Fibroblast of skin of abdomen (primary cell): ENCODE measurements at places on chromosomes 6 and 20.

GRCh38 chr6:151071295-151071694 lies 168.5 kb upstream of the AKAP12 start:
- DNase-seq, result peak; percentile 70

DNA sequence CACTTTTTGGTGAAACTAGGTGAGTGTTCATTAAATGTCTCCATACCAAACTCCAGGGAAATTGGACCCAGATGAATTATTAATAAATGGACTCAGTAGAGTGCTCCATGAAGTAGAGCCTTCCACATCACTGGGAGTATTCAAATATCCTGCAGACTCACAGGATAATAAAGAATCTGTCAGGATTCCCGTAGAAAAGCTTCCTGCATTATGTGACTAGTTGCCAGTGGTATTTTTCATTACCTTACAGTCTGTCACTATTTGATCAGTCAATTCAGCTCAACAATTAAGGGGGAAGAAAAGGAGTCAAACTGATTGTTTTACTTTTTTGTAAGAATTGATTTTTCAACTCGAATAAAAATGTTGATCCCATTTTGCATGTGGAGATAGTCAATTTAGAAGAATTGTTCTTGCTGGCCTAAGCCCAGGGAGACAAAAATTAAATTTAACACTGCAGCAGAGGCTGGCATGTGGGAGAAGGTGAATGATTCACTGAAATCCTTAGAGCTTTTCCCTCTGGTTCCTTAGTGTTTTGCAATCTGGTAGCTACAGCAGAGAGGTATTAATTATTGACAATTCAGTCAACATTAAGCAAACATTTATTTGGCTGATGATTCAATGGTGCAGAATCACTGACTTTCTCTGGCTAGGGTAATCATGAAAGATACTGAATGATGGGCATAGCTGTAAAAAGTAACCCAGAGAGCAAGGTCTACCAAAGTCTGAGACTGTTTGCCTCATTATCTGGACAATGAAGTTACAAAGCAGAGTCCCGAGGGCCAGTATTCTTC lies 442.4 kb downstream of the CD83 start:
- peak; percentile 13 for DNase-seq

- no peak for DNase-seq
These were observed 50.6 kb upstream of the FANCE start for GRCh38 chr6:35401514-35401913.

GRCh38 chr20:9490631-9491030 lies 23.8 kb upstream of the LAMP5 start:
- DNase-seq, result no peak

- DNase-seq, result no peak
These were observed 25.3 kb downstream of the MYT1 start for GRCh38 chr20:64189530-64189966.

GRCh38 chr20:36969478-36970186 lies 18.1 kb upstream of the SAMHD1 start:
- no peak for DNase-seq

DNA sequence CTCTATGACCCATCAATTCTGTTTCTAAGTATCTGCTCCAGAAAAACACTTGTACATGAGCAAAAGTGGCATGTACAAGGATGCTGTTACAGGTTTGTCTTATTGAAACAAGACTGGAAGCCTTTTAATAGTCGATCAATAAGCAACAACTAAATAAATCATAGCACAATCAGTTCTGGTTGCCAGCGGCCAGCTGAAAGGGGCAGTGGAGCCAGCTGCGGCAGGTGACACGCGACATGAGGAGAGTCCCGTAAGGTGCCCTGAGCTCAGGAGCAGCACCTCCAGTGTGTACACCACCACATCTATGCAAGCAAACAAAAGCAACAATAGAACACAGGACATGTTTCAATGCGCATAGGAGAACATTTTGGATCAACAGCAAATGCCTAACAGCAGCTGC lies 20.7 kb upstream of the NNAT start:
- DNase-seq, result no peak

DNA sequence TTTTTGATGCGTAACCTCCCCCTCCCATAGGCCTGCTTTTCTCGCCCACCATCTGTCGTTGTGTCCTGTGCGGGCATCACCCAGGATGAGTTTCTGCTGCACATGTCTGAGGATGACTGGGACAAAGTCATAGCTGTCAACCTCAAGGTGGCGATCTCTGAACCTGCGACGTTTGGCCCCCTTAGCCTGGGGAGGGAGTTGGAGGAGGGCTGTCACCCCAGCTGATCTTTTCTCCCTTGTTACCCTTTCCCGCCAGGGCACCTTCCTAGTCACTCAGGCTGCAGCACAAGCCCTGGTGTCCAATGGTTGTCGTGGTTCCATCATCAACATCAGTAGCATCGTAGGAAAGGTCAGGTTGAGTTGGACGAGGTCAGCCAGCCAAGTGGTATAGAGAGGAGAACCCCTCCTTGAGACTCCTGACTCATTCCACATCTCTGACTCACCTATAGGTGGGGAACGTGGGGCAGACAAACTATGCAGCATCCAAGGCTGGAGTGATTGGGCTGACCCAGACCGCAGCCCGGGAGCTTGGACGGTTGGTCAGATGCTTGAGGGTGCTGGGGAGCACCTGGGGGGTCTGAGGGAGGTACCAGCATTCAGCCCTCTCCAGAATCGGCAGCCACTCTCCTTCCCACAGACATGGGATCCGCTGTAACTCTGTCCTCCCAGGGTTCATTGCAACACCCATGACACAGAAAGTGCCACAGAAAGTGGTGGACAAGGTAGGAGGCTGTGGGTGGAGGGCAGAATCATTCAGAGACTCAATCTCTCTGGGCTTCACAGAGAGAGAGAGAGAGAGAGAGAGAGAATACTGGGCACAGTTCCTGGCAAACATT lies 954 bp downstream of the HSD17B8 start:
- peak; percentile 57 for DNase-seq

GRCh38 chr20:45104786-45105185 lies 3.9 kb upstream of the KCNS1 start:
- DNase-seq, result peak; percentile 53

GRCh38 chr20:3521852-3522740 lies 51.3 kb downstream of the ATRN start:
- no peak for DNase-seq

DNA sequence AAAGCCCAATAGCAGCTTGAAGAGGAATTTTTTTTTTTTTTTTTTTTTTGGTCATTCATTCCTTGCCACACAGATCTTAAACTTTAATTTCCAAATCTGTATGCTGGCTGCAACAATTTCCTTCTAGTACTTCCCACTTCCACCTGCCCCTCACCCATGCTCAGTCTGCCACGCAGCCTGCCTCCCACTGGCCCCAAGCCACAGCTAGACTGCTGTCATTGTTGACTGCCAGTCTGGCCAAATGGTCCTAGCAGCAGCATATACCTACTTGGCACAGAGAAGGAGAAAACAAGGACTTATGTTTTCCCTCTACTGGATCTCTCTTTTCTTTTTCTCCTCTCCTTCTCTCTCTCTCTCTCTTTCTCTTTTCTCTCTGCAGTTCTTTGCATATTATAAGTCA lies 118.3 kb upstream of the HEY2 start:
- no peak for DNase-seq

DNA sequence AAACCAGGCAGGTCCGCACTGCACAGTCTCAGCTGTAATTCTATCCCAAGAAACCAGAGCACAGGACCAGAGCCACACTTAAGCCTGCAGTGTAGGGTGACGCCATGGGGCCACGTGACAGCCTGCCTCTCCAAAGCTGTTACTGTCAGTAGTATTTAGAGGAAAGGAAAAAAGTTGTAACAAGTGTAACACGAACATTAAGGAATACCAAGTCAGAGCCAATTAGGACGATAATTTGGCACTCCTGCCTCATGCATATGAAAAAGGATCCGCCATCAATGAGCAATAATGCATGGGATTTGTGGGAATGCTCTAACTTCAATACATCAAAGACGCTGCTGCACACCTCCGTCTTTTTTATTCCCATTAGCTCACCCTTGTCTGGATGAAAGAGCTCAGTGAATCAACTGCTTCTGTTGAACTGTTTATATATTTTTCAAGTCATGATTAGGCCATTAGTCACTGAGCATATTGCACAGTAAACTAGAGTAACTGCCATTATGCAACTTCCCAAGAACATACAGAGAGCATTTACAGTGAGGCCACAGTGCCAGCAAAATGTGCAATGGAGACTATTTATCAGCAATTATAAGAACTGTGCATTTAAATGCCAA lies 79.9 kb downstream of the ATXN1 start:
- DNase-seq, result peak; percentile 91

DNA sequence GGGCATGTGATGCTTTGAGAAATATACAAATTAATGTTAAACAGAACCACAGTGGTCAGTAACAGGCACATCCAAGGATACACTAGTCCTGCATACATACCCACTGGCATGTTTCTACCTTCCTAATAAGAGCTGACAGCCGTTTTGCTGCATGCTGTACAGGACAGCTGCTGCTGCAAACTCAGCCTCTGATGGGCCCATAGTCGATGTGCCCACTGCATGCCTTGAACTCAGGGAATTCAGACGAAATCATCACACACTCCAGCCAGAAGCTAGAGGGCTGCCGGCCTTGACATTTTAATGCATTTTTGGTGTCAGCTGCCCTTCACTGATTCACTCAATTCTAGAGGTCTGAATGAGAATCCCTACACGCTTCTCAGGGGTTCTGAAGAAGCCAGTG lies 29.3 kb downstream of the FKBP1A start:
- DNase-seq, result no peak

DNA sequence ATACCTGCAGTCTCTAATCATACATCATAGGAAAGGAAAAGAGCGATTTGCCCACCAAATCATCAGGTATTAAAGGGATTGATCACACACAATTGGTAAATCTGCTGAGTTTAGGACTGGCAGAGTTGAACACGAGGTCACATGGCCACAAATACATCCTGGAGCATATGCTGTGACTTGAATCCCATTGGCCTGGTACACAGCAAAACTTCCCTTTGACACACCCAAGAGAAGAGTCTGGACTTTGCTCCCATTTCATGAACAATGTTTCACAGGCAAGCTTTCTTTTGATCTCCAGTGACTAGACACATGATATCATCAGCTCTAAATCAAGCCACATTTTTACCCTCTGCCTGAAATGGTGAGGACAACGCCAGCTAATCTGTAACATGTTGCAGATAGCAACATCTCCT lies 117.9 kb downstream of the ISM1 start:
- no peak for DNase-seq

- DNase-seq, result peak; percentile 45
These were observed 118.8 kb downstream of the RALGAPA2 start for GRCh38 chr20:20593447-20594170.

- no peak for DNase-seq
These were observed 151.1 kb downstream of the TRIM27 start for GRCh38 chr6:28772480-28773381.

GRCh38 chr6:5490501-5491069 lies 229.3 kb downstream of the FARS2 start:
- DNase-seq, result no peak

DNA sequence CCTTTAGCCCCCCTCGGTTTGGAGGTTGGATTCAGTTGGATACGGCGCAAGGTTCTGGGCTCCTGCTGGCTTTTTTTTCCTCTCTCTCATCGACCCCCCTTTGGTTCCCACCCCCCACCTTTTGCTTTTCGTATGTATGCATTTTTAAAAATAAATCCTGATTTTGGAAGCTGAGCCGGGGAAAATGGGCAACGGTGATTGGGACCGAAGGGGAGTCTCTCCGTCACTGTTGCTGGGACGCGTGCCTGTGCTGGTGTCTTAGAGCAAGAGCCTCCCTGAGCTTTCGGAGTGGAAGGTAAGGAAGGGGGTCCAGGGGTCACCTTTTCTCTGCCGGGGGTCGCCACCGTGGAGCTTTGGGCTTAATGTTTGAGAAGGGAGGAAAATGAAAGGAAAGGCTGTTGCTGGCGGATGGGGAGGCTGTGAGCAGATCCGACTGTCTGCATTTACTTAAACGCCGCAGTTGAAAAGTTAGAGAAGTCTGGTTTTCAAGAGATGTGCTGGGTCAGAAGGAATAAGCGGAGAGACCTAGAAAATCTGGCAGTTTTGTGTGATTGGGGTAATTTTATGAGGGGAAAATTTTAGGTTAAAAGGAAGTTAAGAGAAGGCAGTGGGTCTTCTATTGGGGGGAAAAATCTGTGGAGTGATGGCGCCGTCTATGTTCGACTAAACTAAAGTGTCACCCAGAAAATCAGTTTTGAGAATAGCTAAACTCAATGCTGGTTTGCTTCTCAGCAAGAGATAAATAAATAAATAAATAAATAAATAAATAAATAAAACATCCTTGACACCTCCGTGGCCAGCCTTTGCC lies 828 bp downstream of the ADGRB3 start:
- DNase-seq, result no peak

DNA sequence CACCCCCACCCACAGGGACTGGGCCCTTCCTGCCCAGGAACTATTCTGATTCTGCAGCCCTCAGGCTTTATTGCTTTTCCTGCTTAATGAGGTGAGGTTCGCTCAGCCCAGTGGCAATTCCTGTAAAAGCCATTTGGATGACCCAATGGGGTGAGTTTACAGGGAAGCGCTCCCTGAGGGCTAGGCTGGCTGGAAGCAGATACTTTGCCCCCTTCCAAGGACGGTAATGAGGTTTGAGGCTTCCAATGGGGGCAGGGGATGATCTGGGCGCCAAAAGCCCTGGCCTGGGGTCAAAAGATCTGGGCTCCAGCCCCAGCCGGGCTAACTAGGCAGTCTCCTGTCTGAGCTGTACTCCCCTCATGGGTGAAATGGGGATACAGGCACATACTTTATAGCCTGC lies 41.8 kb downstream of the RIPOR3 start:
- no peak for DNase-seq

DNA sequence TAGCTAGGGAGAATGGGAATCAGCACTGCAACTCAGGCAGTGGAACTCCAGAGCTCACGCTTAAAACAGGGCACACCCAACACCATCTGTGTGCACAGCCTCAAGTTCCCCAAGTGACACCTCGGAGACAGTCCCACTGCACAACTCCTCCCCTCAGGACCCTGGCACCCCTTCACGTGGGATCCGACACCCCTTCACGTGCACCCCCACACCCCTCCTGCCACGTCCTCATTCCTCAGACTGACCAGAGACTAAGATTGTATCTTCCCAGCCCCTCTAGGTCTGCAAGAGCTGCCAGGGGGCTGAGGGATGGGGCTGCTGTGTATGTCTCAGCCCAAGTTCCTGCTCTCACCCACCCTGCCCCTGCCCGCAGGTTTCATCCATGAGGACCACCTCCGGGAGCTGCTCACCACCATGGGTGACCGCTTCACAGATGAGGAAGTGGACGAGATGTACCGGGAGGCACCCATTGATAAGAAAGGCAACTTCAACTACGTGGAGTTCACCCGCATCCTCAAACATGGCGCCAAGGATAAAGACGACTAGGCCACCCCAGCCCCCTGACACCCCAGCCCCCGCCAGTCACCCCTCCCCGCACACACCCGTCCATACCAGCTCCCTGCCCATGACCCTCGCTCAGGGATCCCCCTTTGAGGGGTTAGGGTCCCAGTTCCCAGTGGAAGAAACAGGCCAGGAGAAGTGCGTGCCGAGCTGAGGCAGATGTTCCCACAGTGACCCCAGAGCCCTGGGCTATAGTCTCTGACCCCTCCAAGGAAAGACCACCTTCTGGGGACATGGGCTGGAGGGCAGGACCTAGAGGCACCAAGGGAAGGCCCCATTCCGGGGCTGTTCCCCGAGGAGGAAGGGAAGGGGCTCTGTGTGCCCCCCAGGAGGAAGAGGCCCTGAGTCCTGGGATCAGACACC lies 7.6 kb downstream of the MYL9 start:
- DNase-seq, result no peak

GRCh38 chr6:75532521-75532920 lies 38.9 kb upstream of the FILIP1 start:
- no peak for DNase-seq
